ENCODE measurements at places on chromosomes 5 and 9. TPM values are rescaled to one million over a fixed set of nuclear protein-coding genes. Genes with fewer than 3 reads are reported as not detected.
A peak's percentile ranks its signal among the peaks of the same experiment; 100 is the strongest.

Gene IL3
- not detected for total RNA-seq

DNA sequence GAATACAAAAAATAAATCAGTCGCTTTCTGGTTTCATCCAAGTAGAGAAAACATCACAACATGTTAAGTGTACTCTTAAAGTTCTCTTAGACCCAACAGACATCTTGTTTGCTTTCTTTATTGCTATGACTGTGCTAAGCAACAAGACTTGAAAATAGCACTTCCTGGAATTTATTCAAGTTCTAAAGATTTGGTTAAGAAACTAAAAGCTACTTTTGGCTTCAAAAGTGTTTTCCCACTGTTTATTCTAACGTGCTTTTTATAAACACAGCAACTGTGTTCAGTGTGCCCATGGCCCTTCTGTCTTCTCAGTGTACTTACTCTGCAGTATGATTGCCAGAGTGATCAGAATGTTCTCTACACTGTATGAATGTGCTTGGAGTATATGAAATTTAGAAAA lies 109.8 kb downstream of the GIN1 start:
- DNase-seq = no peak

GRCh38 chr9:95506428-95506677 lies 10.4 kb downstream of the PTCH1 start:
- DNase-seq = peak; percentile 28

DNA sequence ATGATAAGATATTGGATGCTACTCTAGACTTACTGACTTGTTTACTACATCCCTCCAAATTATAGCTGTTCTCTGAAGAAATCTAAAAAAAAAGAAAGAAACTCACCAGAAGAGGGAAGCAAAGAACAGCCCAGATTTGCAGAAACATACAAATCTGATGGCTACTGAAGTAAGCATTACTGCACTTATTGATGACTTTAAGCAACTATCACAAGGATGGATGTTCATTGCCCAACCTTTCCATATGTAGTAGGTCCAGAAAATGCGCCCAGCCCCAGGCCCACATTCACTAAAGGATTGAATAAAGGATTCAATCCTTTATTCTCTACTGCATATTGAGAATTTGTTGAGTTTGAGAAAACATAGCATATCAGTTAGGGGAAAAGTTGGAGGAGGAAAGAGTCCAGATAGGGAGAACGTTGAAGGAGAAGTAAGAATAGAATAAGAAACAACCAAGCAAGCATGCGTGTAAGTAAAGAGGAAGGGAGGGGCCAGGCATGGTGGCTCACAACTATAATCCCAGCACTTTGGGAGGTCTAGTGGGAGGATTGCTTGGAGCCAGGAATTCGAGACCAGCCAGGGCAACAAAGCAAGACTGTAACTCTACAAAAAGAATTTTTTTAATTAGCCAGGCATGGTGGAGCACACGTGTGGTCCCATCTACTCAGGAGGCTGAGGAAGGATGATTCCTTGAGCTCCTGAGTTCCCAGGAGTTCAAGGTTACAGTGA lies 33.8 kb upstream of the DTWD2 start:
- DNase-seq = no peak

GRCh38 chr5:85108471-85108870 lies 723.8 kb upstream of the EDIL3 start:
- no peak for DNase-seq

GRCh38 chr5:132499440-132500243 lies 9.1 kb upstream of the IRF1 start:
- peak; percentile 22 for DNase-seq

Gene SLC46A2
- total RNA-seq = not detected

Gene PCDHGA12
- total RNA-seq = 1.5 TPM

- no peak for DNase-seq
Observed at GRCh38 chr9:86322973-86323644, 31.1 kb downstream of the TUT7 start.

- no peak for DNase-seq
Observed at GRCh38 chr5:89686081-89686765, 723.3 kb downstream of the CETN3 start.

DNA sequence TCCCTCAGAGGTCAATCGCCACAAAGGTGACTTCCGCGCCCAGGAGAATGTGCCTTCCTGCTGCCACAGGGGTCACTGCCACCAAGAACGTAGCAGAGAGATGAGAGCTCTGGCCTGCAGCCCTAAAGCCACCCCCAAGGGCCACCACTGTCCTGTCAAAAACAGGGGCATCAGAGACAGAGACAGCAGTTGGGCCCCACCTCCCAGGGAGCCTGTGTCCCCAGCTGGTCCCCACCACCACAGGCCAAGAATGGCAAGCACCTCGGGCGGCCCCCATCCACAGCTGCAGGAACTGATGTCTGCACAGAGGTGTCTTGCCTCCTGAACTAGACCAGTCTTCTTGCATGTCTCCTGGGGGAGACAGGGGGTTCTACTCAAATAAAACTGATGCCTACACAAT lies 5.8 kb downstream of the SPATA31E1 start:
- no peak for DNase-seq

DNA sequence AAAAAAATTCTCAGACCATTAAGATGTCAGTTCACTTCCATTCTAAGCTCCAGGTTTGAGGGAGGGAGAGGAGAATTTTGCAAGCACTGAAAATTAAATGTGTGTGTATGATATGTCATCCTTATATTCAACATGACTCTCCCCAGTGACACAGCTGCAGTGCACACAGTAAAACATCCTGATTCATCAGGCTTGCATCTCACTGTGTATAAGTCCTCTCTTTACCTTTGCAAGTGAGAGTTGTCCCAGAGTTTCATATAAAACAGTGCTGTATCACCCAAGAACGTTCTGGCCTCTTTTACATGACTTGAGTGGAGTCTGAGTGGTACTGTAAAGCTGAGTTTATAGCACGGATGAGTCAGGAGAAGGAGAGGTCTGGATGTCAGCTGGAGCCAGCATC lies 50.0 kb downstream of the DMRT2 start:
- DNase-seq = no peak

Gene SLC27A6
- total RNA-seq = 0.21 TPM

All from pancreas (tissue), 10 donors.